ENCODE measurements at places on chromosomes 7 and 10. TPM values are rescaled to one million over a fixed set of nuclear protein-coding genes. Genes with fewer than 3 reads are reported as not detected.

SPACDR gene
- total RNA-seq, result 1.1 TPM

SEPTIN7 gene
- total RNA-seq, result 239 TPM

MOGAT3 gene
- total RNA-seq, result not detected

CYP3A7 gene
- not detected for total RNA-seq

HOXA7 gene
- total RNA-seq, result 0.18 TPM

ASNS gene
- 39.4 TPM for total RNA-seq

MNX1 gene
- total RNA-seq, result not detected

ALOX5 gene
- total RNA-seq, result not detected

SLC29A4 gene
- 2.5 TPM for total RNA-seq

INMT gene
- total RNA-seq, result 1.7 TPM

C10orf88 gene
- total RNA-seq, result 16.4 TPM

AKR1D1 gene
- not detected for total RNA-seq

LIPJ gene
- not detected for total RNA-seq

GRCh38 chr7:40644454-40645188 lies 509.8 kb downstream of the SUGCT start:
- DNase-seq, result no peak

DNA sequence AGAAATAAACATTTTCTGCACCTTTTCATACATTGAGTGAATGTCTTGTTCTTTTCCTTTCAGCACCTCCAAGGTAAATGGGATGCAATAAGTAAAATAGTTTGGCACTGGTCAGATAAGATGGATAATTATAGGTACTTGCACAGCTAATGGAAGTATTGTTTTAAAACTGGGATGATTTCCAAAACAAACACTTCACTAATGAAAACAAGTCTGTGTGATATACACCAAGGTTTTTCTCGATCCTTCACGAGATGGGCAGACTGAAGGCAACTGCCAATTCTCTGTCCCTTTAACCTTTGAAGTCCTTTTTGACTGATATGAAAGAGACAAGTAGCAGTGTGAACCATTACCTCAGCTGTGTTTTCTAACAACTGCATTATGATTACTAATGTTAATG lies 423.8 kb downstream of the GFRA1 start:
- DNase-seq, result no peak

- DNase-seq, result no peak
These were observed 323.8 kb downstream of the EXOC4 start for GRCh38 chr7:133576612-133577168.

- DNase-seq, result no peak
These were observed 29.2 kb downstream of the KIAA1549 start for GRCh38 chr7:138951953-138952352.

GRCh38 chr10:105974803-105975456 lies 1189.6 kb downstream of the SORCS1 start:
- peak; percentile 1 for DNase-seq

DNA sequence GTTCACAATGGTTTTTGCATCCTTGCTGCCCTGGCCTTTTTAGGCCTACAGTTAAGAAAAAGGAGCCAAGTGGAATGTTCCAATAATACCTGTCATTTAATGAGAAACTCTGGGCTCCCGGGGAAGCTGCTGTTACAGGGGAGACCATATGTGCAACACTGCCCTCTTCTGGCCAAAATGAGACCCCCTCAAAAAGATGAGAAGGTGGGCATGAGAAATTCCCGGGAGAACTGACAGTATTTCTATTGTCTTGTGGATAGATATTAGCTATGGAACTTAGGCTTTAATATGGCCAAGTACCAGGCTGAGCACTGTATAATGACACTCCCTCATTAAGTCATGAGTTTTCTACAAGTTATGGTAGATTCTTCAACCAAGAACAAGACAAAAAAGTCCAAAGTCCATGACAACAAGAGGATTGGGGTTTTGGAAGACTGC lies 99.4 kb downstream of the CCDC3 start:
- peak; percentile 64 for DNase-seq

DNA sequence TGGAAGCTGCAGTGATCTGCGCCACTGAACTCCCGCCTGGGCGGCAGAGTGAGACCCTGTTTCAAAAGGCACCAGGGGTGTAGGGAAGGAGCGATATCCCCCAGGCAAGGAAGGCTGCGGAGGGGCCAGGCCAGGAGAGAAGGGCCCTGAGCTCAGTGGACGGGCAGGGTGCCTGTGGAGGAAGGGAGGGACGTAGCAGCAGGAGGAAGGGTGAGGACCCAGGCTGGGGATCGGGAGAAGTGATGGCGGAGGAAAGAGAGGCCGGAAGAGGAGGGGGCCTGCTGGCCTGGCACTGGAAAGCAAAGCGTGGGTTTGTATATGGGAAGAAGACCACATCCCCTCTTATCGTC lies 45.6 kb downstream of the ALOX5 start:
- no peak for DNase-seq

GRCh38 chr10:96610817-96611216 lies 24.0 kb upstream of the TM9SF3 start:
- DNase-seq, result no peak

DNA sequence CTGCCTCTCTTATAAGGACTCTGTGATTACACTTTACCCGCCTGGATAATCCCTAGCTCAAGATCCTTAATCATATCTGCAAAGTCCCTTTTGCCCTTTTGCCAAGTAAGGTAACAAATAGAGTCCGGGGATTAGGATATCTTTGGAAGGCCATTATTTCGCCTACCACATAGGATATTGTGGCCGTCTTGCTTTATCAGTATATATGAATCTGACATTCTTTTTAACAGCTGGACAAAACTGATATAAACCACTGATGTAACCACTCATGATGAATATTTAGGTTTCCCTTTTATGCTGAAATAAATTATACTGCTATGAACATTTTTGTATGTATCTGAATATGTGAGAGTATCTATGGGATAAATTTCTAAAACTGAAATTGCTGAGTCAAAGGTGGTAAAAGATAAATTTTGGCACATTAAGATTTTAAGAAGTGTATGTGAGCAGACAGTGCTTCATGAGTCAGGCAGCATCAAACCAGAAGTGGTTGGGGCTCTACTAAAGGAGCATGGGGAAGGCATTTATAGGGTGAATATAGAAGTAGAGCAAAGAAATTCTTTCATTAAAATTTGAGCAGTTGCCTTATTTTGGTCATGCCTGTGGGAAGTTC lies 44.7 kb downstream of the AVL9 start:
- no peak for DNase-seq

DNA sequence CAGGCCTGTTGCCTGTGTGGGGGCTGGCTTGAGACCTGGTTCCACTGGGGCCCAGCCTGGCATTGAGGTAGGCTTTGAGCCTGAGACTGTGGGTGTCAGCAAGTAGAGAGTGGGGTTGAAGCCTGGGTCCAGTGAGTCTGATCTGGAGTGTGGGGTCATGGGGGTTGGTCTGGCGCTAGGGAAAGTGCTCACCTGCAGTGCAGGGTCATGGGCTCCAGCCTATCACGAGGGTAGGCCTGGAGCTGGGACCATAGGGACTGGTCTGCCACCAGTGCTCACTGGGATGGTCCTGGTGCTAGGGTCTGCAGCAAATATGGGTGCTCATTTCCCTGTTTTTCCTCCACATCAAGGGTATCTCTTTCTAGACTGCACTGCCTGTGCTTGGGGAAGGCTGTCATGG lies 95.4 kb upstream of the KLF14 start:
- no peak for DNase-seq

GRCh38 chr7:116766881-116767280 lies 94.9 kb downstream of the MET start:
- DNase-seq, result no peak

DNA sequence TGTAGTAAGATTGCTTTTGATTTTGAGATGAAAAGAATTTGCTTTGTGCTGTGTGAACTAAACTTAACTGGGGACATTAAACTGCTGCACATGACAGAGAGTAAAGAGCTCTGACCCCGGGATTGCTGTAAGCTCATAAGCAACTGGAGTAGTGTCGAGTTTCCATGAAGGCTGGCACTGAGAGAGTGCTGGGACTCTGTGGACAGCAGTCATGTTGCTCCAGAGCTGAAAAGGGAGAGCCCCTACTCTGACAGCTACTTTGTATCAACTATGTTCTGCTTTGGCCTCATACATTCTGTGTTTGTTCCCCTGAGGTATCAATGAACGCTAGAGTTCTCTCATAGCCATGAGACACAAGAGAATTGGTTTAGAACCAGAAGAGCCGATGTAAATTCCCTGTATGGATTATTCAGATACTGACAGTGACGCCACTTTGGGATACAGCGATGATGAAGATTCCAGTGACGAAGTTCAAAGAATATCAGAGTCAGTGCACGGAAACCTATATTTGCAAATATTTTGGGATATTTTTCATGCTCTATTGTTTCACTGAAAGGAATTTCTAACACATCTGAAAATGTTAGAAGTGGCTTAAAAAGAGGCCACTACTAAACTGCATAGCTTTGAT lies 185.9 kb upstream of the DKK1 start:
- DNase-seq, result no peak

- no peak for DNase-seq
These were observed 52.7 kb upstream of the HERPUD2 start for GRCh38 chr7:35747611-35748010.

- no peak for DNase-seq
These were observed 57.8 kb downstream of the TCF7L2 start for GRCh38 chr10:113007821-113008220.

DNA sequence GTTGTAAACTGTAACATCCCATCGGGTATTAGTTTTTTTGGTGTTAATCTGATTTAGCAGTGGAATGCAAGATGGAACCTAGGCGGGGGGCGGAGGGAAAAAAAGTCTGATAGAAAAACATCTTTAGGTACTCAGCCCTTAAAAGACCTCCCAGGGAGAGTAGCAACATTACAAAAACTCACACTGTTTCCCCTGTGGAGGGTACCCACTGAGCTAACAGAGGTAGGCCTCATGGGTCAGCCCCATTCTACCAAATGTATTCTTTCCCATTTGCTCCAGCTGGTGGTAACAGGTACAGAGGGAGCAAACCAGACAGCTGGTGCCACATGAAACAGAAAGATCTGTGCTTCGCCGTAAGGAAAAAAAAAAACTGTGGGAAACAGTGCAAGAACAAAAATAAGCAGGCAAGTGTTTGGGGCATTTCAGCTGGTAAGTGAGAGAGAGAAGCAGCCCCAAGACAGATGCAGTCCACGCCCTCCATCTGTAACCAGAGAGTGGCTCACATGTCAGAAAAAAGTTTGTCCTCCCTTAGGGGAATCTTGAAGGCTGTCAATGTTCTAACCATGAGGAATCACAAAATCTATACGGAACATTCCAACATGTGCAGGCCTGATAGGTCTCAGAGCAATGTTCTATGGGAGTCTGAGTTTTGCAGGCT lies 65.3 kb downstream of the HOXA1 start:
- DNase-seq, result no peak

GRCh38 chr7:64618785-64619456 lies 47.0 kb upstream of the ZNF107 start:
- peak; percentile 60 for DNase-seq

DNA sequence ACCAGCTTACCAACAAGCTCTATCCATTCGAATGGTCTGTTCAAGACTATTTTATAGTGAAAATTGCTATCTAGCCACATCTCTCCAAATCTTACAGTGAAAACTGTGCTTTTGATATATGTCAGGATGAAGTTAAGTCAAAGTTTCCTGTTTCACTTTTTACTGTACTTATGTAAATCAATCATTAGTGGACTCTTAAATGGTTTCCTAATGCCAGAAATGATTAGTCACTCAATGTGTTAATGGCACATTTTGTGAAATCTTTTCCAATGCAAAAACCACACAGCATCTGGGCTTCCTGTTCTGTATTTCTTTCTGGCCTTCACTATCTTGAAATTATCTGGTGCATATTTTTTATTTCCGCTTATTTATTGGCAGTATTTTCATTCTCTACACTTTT lies 87.3 kb upstream of the STEAP1B start:
- DNase-seq, result no peak

- no peak for DNase-seq
These were observed 47.5 kb downstream of the ACSM6 start for GRCh38 chr10:95241533-95241932.

DNA sequence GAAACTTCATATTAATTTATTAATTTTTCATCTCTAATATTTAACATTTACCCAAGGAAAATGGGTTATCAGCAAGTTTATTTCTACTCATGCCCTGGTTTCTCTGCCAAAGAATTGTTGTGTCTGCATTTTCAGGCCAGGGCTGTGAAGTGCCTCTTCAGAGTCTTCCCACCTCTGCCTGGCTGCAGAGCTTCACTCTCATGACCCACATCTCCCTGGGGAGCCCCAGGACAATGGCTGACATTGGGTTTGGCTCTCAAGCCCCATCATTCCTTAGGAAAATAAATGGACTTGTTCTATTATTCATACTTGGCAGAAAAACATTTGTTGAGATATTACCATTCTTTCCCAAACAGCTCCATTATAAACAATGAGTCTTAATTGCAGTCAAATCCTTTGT lies 30.3 kb downstream of the CACNA2D1 start:
- DNase-seq, result no peak

DNA sequence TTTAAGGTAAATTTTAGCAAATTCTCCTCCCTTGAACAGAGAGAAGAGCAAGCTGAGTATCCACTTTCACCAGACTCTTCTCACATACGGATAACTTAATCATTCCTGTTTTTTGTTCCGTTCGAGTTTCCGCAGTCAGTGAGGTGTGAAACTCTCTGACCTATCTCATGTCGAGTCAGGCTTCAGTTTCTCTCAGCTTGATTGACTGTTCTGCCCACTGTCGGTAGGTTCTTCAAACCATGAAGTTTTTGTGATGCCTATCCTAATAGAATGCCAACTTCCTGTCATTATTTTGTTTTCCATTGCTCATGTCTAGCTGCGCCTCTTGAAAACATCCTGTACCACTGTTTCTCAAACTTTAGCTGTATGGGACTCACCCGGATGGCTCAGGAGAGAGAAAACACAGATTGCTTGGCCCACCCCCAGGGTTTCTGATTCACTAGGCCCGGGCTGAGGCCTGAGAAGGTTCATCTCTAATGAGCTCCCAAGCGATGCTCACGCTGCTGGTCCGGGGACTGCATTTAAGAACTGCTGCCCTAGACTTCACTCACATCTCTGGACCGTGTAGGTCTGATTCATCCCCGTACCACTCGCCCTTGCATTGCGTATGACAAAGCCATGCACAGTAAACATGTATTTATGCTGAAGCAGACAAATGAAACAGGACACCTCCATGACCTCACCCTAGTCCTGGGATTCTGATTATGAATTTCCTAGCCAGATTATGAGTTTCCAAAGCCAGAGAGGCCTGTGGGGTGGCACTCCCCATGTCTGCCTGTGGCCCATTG lies 208.4 kb upstream of the AGK start:
- no peak for DNase-seq

- DNase-seq, result no peak
These were observed 25.1 kb downstream of the RHEB start for GRCh38 chr7:151494298-151495284.

DNA sequence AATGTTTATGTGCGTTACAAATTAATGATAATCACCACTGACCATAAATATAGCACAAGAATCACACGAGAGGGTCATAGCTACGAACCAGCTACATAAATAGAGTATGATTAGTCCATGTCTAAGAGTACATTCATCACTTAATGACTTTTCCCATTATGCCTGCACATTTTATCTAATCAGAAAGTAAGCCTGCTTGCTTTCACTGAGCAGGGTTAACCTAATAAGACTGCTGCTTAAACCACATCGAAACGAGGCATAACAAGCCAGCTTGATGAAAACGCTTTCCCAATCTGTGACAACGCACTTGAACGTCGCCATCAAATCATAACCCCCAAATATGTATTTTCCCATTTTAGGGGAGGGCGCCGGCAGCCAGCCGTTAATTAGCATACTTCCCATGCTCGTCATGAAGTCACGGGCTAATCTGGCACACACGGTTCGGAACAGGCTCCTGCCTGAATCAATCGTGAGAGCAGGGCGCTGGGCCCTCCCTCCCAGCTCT lies 71.5 kb downstream of the EBF3 start:
- no peak for DNase-seq

All from IMR-90 (cell line).